ENCODE measurements at places on chromosomes 3 and 15.

- no peak for DNase-seq
Observed at GRCh38 chr15:73965758-73966113, 26.4 kb downstream of the STOML1 start.

GRCh38 chr15:65204931-65205660, 6.2 kb downstream of the CILP start:
- no peak for DNase-seq

DNA sequence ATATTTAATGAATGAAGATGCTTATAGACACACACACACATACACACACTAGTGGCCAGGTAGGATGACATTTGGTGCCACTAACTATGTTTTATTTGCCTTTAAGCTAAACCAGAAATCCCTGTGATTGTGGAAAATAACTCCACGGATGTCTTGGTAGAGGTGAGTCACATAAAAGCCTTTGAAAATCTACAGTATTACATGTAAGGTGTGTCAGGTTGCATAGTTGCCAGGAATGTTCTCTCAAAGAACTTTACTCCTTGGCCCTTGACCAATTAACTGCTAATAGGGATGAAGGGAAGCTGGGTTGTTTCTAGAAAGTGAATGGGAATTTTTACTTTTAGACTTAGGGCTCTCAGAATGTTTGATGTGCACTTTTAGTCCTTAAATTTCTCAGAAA, 9.9 kb downstream of the ZBED2 start:
- no peak for DNase-seq

GRCh38 chr3:90015688-90016356, 908.4 kb downstream of the EPHA3 start:
- no peak for DNase-seq

- no peak for DNase-seq
Observed at GRCh38 chr3:40780925-40781406, 256.2 kb downstream of the ZNF621 start.

DNA sequence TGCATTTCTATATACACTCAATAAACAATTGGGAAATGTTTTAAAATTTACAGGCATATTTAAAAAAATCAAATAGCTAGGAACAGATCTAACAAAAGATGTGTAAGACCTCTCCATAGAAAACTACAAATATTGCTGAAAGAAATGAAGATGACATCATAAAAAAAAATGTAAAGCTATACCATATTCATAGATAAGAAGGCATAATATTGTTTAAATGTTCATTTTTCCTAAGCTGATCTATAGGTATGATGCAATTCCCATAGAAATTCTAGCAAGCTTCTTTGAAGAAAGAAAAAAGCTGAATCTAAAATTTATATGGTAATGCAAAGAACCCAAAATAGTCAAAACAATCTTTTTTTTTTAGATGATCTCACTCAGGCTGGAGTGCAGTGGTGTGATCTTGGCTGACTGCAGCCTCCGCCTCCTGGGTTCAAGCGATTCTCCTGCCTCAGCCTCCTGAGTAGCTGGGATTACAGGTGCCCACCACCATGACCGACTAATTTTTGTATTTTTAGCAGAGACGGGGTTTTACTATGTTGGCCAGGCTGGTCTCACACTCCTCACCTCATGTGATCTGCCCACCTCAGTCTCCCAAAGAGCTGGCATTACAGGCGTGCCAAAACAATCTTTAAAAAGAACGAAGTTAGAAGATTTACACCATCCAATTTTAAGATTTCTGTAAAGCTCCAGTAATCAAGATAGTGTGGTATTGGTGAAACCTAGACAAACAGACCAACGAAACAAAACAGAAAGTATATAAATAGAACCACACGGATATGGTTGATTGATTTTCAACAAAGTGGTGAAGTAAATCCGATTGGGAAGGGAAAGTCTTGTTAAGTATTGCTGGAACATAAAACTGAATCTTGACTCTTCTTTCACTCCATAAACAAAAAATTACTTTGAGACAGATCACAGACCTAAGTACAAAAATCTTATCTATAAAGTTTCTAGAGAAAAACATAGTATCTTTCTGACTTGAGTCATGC, 6.3 kb upstream of the BHLHE40 start:
- no peak for DNase-seq

DNA sequence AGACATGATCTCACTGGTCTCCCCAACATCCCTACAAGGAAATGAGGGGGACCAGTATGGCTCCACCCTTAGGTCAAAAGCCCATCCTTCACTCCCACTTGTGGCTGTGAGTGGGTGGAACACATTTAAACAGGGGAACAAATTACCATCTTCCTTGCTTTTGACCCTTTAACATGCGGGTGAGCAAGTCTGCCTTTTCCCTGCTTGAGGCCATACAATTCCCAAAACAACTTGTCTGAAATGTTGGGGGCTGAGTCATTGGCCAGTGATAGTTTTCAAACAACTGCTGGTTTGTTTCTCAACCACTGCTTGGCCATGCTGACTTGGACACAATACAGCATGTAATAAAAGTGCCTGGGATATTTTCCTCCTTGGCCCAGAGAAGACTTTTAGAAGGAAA, 39.6 kb downstream of the COL8A1 start:
- DNase-seq = no peak

- no peak for DNase-seq
Observed at GRCh38 chr3:38062809-38063208, 23.8 kb downstream of the DLEC1 start.

DNA sequence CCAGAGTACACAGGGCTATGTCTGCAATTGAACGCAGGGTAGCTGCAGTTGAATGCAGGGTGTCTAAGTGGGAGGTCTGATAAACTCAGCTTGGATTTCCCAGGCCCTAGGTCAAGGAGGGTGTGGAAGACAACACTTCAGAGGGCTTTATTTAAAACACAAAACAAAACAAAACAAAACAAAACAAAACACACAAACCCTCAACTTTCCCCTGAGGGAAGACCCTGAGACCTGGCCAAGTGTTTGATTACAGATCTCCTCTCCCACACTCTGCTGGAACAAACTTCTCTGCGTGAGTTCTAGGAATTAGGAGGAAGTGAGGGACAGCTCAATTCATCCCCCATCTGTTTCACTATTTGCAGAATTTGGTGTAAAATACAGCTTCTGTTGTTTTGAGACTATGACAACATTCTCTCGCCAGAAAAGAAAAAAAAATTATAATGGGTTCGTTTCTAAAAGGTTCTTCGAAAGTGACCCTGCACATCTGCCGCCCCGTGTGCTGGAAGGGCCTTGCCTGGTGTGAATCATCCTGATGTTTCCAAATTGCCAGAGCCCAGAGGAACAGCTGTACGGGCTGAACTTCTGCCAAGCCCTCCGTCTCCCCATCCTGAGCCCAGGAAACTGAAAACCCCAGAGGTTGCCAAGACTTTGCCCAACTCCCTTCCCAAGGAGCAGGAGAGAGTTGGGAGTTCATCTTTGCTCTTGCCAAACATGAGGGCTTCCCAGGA, 73.3 kb upstream of the RAD18 start:
- no peak for DNase-seq
